Activated naive CD8-positive, alpha-beta T cell treated with anti-CD3 and anti-CD28 coated beads, Interleukin-2, amount 10 ng/mL, durations not matched to agents 7 days and 5 days (primary cell): ENCODE measurements at places on chromosomes 16 and 17. TPM values are rescaled to one million over a fixed set of nuclear protein-coding genes. Genes with fewer than 3 reads are reported as not detected.
A peak's percentile ranks its signal among the peaks of the same experiment; 100 is the strongest.

GRCh38 chr17:77451245-77451893 is 310.6 kb downstream of the SEC14L1 start:
- peak; percentile 85 for DNase-seq

DNA sequence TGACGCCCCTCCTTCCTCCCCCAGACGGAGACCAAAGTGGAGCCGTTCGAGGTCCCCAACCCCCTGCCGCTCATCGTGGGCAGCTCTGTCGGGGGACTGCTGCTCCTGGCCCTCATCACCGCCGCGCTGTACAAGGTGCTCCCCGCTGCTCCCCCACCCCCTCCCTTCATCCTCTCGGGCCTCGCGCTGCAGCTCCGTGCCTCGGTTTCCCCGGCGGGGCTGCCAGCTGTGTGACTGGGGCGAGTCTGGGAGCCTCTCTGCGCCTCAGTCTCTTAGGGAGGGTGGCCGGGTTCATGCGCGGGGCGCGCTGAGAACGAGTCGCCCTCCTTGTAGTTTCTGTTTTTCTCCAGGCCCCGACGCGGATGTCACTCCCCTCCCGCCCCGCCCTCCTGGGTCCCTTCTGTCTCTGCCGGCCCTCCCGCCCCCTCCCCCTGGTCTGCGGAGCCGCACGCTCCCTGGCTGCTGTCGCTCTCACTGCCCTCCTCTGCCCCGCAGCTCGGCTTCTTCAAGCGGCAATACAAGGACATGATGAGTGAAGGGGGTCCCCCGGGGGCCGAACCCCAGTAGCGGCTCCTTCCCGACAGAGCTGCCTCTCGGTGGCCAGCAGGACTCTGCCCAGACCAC is 23.7 kb upstream of the ITGAX start:
- DNase-seq: peak; percentile 59

DNA sequence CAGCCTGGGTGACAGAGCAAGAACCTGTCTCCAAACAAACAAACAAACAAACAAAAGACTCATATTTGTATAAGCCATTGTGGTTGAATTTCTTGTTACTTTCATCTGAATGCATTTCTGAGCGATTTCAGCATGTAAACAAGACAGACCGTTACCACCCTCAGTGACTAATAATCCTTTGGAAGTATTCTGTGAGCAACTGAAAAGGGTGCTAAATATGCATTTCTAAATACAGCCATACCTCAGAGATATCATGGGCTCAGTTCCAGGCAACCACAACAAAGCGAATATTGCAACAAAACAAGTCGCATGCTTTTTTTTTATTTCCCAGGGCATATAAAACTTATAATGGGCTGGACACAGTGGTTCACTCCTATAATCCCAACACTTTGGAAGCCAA is 109.0 kb downstream of the USP31 start:
- no peak for DNase-seq

- no peak for DNase-seq
Measured at GRCh38 chr17:78438271-78438691, 59.8 kb downstream of the PGS1 start.

GRCh38 chr17:62859146-62859545 is 51.0 kb upstream of the MARCHF10 start:
- no peak for DNase-seq

DNA sequence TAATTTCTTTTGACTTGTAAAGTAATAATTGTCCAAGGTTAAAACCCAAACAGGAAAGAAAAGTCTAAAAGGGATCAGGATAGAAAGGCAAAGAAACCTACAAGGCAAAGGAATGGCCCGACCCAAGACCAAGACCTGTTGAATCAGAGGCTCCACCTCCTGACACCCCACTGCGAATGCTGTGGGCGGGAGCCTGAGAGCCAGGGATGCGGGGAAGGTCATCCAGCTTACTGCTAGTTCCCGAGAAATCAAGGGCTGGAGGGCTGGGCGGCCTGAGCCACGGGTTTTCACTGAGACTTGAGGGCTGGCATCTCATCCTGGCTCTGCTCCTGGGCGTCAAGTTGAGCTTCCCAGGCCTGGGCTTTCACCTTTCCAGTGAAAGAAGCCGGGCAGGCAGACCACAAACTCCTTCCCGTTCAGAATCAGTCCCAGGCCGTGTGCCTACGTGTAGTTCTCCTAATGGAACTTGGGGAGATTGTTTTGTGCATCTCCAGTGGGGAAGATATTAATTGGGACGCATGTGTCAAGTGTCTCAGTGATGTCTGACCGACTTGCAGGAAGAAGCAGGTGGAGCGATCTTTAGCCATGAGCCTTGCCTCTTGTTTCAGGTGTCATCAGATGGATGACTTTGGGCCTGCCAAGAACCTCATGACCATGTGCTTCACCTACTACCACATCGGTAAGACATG is 36.9 kb downstream of the CIBAR2 start:
- no peak for DNase-seq

DNA sequence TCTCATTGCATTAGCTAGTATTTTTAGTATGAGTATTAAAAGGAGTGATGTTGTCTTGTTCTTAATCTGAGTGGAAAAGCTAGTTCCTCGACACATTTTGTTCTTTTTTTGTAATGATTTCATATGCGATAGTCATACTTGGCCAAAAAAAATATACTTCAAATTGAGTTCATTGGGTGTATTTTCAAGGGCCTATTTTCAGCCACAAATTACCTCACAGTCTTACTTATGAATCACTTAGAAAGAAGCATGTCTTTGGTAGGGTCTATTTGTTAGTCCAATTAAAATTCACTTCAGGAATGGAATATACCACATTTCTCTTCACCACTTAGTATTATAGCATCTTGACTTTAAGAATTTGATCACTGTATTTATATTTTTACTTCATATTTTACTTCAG is 337.2 kb downstream of the CDH11 start:
- DNase-seq: no peak

DNA sequence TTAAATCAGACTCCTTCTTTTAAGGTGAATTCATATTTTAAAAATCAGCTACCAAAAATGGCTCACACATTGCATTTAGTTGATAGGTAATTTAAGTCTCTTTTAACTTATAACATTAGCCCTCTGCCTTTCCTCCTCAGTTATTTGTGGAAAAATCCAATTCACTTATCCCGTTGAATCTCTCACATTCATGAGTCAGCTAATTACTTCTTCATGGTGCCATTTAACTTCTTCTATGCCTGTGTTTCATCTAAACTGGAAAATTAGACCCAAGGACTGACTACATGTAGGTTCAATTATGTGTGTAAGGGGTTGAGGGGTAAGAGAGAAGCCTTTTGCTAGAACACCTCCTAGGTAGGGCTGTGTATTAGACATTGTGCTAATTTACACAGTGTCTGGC is 18.4 kb upstream of the SLFN5 start:
- DNase-seq: no peak

GRCh38 chr17:45961206-45961605 is 37.8 kb upstream of the STH start:
- DNase-seq: no peak

- DNase-seq: no peak
Measured at GRCh38 chr17:61393550-61393903, 6.1 kb upstream of the TBX2 start.

GRCh38 chr16:87463722-87464690 is 28.8 kb downstream of the ZCCHC14 start:
- DNase-seq: no peak

DNA sequence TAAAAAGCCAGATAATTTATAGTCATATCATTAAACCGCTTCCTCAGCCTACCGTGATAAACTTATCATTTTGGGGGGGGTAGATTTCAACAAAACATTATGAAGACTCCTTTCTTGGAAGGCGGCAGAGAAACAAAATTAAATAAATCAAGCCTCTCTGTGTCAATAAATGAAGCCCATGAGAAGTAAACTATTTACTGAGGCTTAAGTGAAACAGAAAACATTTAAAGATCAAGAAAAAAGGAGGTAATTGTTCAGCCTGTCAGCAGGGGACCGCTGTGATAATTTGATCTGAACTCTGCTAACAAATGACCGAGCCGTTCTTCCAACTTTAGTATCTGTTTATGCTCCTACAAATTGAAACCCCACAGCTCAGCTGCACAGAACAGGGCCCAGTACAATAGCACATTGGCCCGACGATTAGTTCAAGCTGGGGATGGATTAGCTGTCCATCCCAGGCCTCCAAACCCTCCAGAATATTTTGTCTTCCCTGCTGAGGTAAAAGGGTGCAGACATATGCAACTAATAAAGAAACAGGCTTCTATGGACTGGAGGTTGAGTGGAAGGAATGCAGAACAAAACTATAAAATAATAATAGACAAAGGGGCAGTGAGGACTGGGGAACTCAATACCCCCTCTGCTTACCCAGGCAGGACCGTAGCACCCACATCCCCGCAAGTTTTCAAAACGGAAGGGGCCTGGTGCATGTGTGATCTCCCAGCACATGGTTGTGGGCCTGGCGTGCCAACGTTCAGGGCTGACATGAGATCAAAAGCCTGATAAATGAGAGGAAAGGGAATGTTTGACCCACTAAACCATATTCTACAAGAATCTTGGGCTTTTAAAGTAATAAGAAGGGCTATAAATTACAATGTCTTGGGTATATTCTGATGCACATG is 298.1 kb upstream of the IRX5 start:
- DNase-seq: no peak

DNA sequence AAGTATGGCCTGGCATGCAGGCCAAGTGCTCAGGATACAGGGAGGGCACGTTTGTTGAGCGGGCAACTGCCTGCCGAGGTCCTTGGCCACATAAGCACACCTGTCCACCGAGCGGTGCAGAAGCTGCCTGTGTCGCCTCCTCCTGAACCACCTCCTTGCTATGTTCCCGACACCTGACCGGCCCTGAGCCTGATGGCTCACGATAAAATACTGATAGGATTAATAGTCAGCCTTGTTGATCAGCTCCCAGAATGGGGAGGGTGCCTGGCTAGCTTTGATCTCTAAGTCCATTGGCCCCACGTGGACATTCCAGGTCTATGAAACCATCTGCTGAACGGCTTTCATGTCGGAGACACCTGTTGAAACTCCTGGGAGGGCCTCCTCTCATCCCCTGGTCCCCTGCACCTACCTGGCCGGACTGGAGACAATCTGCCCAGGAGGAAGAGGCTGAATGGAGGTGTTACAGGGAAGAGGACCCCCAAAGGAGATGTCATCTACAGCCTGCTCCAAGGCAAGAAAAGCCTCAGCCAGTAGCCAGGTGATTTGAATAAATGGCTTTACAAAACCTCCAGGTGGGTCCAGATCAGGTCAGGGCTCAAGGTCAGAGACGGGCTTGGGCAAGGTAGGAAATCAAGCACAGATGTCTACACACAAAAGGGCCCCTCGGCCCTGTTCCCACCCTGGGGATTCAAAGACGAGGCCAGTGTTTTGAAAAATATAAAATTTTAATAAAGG is 33.4 kb downstream of the AXIN2 start:
- DNase-seq: no peak

GRCh38 chr16:6913566-6913965 is 419.1 kb upstream of the RBFOX1 start:
- no peak for DNase-seq

DNA sequence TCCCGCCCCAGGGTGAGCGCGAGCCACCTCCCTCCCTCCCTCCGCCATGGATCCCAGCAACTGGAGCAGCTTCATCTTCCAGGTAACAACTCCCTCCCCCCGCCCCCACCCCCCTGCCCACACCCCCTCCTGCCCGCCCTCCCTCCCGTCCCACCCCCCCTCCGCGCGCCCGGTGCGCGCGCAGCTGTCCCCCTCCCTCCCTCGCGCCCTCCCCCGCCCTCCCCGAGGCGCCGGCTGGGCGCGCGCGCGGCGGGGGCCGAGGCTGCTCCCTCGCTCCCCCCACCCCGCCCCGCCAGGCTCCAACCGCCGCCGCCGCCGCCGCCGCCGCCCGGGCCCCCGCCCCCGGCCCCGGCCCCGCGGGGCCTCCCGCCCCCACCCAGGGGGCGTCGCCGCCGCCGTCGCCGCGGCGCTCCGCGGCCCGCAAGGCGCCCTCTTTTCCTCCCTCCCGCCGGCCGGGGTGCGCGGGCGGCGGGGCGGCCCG is at the start of gene MAZ:
TSS of gene MAZ (plus strand) at position 431 of the 481 bp plus-strand sequence. CDS start 173 bp downstream, outside the sequence.
- peak; percentile 82 for DNase-seq

DNA sequence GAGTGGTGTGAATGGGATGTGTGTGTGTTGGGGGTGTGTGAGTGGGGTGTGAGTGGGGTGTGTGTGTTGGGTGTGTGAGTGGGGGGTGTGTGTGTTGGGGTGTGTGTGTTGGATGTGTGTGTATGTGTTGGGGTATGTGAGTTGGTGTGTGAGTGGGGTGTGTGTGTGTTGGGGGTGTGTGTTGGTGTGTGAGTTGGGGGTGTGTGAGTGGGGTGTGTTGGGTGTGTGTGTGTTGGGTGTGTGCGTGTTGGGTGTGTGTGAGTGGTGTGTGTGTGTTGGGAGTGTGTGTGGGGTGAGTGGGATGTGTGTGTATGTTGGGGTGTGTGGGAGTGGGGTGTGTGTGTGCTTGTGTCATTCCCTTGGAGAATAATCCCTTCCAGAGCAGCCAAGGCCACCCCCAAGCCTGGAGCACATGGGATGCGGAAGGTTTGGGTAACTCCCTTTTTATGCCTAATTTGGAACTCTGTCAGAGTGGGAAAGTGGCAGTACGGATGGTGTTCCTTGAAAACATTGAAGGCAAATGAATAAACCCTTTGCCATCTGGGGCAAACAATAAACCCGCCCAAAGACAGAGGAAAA is 14.3 kb downstream of the RNF213 start:
- no peak for DNase-seq

DNA sequence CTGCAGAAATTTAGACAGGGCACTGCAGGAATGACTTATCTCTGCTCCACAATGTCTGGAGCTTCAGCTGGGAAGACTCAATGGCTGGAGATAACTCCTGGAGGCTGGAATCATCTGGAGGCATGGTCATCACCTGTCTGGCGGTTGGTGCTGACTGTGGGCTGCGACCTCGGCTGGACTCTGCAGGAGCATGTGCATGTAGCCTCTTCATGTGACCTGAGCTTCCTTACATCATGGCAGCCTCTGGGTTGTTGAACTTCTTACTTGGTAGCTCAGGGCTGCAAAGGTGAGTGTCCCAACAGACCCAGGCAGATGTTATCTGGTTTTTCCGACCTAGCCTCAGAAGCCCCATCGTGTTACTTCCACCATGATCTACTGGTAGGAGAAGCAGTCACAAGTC is 188.2 kb upstream of the RPL38 start:
- DNase-seq: no peak

DNA sequence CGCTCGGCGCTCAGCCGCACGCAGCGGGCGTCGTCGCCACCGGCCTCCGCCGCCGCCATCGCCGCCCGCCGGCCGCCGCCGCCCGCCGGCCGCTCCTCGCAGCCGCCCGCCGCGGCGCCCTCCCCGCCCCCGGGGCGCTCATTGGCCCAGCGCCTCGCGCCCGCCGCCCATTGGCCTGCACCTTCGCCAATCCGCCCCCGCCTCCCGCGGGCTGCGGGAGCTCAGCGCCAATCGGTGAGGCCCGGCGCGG is at the start of gene PGP:
TSS of gene PGP (minus strand) at position 122 of the 250 bp plus-strand sequence. CDS start at position 59, 63 bp downstream.
- DNase-seq: peak; percentile 100

GRCh38 chr16:56013962-56014552 is 138.9 kb upstream of the CES5A start:
- DNase-seq: peak; percentile 70

The CCL18 gene
- total RNA-seq: not detected

The ZNF385C gene
- 0.40 TPM for total RNA-seq

The CD79B gene
- 17.0 TPM for total RNA-seq

The PCGF2 gene
- 1.8 TPM for total RNA-seq

The ALOX15B gene
- not detected for total RNA-seq

The TSPAN10 gene
- total RNA-seq: 0.99 TPM

The ASGR2 gene
- total RNA-seq: not detected
